ENCODE measurements at places on chromosomes 1 and 21.

DNA sequence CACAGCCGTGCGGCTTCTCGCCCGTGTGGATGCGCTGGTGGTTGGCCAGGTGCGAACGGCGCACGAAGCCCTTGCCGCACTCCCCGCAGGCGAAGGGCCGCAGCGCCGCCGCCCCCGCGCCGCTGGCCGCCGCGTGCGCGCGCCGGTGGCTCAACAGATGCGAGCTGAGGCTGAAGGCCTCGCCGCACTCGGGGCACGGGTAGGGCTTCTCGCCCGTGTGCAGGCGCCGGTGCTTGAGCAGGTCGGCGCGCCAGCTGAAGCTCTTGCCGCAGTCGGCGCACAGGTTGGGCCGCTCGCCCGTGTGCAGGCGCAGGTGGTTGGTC lies 24.9 kb downstream of the ZNF697 start:
- no peak for DNase-seq

DNA sequence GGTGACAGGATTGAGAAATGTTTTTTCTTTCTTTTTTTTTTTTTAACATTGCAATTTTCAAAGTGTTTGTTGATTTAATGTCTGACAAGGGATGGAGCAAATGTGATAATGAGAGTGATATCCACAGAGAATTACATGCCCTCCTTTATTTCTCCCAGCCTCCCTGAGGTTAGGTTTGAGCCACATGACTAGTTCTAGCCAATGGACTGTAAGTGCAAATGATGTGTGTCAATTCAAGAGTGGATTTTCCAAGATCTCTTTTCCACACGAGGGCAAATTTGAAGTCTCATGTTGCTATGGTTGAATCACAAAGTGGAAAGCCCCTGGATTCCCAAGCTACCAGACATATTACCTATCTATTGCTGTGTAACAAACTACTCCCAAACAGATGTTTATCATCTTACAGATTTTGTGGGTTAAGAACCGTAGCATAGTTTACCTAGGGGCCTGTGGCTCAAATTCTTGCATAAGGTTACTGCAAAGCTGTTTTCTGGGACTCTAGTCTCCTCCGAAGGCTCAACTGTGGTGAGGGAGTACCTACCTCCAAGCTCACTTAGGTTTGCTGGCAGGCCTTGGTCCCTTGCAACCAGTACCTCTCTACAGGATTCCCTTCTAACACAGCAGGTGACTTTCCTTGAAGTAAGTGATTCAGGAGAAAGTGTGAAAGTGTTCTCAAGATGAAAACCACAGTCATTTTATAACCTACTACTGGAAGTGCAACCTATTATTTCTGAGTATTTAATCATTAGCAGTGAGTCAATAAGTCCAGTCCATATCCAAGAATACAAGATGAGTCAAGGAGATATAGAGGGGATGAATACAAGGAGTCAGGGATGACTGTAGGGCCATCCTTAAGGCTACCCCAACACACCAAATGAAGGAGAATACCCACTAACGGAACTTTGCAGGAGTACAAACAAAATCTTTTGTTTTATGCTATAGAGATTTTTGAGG lies 533.6 kb downstream of the PTPRC start:
- DNase-seq: no peak

DNA sequence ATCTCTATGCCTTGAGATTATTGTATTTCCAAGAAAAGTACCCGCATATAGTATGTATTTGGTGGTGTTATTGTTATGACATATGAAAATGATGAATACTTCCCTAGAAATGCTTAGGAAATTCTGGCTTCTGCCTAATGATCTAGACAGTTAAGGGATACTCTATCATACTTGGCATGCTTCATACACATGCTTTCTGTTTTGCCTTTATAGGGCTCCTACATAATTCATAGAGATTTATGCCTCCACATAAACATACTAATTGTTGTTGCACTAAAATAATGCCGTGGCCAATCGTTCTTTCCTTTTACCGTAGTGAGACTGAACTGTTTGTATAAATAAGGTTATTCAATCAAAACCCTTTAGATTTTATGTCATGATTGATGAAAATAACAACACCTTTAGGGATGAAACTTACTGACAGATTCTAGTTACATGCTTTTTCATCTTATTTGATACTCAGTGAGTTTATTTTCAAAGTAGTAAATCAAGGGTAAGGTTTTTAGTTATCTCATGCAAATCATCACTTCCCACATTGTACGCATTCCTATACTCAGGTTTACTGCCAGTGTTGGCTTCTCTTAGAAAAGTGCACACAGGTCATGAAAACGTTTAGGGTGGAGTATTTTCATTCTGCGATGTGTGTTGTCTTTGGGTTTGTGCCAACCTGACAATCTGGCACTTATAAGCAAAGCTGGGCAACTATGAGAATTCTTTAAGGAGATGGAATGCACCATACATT lies 40.5 kb upstream of the SCYL3 start:
- no peak for DNase-seq

DNA sequence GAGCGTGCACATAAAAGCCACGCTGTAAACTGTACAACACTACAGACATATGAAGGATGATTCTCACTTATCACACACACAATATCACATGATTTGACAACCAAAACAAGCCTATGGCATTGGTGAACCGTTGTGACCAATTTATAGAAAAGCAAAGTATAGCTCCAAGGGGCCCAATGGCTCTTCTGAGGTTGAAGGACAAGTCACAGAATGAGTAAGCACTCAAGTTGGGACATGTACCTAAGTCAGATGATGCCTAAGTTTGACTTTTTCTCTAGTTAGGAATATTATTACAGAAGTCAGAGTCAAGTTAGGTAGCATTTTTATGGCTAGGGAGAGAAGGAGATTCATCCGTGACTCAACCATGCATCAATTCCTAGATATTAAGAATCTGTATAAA lies 45.7 kb downstream of the PLPP3 start:
- no peak for DNase-seq

- no peak for DNase-seq
These were observed 569 bp downstream of the ATF3 start for GRCh38 chr1:212608959-212609700.

DNA sequence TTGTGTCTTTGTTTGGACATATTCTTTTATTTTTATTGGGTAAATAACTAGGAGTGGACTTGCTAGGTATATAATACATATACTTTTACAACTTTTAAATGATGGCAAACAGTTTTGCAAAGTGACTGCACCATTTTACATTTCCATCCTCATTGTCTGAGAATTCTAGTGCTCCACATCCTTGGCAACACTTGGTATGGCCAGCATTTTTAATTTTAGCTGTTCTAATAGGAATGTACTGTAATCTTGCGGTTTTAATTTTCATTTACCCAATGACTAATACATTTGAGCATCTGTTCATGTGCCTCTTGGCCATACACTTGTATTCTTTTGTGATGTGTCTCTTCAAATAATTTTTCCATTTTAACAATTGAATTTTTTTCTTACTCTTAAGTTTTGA lies 37.0 kb upstream of the ATP6V1G3 start:
- no peak for DNase-seq

GRCh38 chr21:36105327-36105842 lies 29.5 kb upstream of the CBR3 start:
- no peak for DNase-seq

DNA sequence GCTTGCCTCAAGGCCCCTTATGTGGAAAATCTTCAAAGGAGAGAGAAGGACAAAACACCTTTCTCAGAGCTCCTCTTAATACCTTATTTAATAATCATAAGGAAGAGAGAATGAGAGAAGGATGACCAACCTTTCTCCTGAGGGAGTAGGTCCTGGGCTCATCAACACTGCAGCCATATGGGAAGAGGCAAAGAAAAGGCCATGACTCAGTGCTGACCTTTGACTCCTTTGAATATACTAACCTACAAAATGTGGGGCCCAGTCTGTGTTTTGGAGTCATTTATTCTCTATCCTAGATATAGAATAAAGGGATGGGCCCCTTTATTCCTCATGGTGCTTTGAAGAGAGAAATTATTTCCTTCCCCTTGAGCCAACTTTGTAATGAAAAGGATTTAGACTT lies 38.3 kb downstream of the CAMSAP2 start:
- no peak for DNase-seq

- DNase-seq: no peak
These were observed 318.8 kb downstream of the PCP4 start for GRCh38 chr21:40186045-40186444.

Data from thoracic aorta (tissue), 2 donors.